ENCODE measurements at places on chromosomes 2 and 18.

- no peak for DNase-seq
These were observed 27.1 kb downstream of the HS1BP3 start for GRCh38 chr2:20623741-20624155.

DNA sequence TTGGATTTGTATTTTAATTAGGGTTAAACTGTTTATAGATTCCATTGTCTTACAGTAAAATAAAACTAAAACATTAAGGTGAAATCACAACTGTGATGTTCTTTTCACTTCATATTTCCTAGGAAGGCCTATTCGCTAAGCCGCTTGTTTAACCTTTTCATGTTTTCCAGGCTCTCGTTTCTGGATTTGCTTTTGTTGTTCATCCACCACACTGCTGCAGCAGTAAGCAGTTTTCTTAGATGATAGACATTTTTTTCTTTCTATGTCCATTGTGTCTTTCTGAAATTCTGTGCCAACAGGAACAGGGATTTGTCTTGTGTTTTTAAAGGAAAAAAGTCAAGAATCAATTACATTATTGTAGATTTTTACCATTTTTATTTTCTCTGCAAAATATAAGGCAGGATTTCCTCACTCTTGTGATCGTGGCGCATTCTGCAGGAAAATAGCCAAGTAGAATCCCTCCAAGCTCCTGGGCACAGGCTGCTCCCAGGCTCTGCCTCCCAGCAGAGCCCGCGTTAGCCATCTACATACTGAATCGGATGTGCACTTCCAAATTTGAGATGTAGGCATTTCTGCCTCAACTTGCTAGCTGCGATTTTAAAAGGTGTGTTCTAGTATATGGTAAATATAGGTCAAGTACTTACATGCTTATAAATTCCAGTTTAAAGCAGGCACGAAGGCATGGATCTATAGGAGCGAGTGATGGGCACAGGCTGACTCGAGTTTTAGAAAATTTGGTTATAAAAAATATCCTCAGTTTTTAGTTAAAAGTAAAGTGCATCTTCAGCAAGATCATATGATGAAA is 10.2 kb downstream of the TSHZ1 start:
- DNase-seq: no peak

- DNase-seq: no peak
These were observed 8.3 kb downstream of the MTCL1 start for GRCh38 chr18:8713691-8714090.

GRCh38 chr2:179565807-179566206 is 295.6 kb downstream of the ZNF385B start:
- no peak for DNase-seq

DNA sequence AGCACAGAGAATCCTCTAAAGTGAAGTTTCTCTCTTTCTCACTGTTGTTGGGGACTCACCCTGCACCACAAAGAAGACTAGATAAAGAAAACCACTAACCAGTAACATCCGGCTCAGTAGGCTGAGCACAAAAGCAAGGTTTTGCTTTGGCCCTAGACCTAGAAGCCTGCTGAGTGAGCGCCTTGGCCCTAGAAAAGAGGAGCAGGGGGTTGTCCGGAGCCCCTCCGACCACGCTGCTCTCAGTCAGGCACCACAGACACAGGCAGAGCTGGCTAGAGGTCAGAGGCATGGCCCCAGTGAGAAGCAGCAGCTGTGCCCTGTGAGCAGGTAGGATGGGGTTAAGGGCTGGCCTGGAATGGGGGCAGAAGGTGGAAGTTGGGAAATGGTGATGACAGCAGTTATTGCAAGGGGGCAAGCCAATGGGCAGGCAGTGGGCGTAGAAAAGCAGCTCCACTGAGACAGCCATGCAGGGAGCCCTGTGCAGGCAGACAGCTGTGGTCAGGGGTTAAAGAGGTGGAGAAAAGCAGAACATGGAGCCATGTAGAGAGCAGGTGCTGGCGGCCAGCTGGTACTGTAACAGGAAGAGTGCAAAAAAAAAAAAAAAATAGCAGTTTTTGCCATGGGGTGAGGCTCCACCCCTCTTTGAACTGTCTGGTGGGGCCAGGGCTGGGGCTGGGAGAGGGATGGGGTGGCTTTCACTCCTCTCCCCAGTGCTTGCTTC is 36.9 kb upstream of the SLC14A1 start:
- no peak for DNase-seq

GRCh38 chr2:21198637-21199036 is 74.9 kb downstream of the TDRD15 start:
- DNase-seq: no peak

DNA sequence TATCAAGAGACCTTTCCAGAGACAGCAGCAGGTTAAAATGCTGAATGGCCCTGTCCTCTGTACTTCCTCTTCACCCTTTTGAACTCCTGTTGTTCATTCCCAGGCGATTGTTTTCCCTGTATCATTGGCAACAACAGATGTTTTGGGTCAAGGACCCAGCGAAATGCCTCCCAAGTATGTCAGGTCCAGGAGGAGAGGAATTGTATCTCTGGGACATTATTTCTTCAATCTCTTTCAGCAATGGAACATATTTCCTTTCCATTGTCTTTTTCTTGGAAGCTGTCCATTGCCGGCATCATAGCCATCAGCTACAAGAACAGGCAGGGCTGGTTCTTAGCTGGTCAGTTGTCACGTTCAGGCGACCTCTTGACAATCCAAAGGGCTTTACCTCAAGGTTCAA is 76.2 kb downstream of the NRP2 start:
- no peak for DNase-seq

- DNase-seq: no peak
These were observed 106.3 kb upstream of the ST3GAL5 start for GRCh38 chr2:85994897-85995647.

DNA sequence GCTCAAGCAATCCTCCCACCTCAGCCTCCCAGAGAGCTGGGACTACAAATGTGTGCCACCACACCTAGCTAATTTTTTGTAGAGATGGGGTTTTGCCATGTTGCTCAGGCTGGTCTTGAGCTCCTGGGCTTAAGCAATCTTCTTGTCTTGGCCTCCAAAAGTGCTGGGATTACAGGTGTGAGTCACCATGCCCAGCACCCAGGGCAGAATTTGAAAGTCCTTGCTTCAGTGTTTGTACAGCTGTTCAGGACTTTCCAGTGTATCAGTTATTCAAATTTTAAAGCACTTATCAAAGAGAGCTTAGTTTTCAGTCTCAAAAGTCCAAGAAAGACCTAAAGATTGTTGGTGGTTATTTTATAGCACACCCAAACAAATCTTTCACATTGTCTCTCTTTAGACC is 43.6 kb upstream of the VPS54 start:
- DNase-seq: no peak

DNA sequence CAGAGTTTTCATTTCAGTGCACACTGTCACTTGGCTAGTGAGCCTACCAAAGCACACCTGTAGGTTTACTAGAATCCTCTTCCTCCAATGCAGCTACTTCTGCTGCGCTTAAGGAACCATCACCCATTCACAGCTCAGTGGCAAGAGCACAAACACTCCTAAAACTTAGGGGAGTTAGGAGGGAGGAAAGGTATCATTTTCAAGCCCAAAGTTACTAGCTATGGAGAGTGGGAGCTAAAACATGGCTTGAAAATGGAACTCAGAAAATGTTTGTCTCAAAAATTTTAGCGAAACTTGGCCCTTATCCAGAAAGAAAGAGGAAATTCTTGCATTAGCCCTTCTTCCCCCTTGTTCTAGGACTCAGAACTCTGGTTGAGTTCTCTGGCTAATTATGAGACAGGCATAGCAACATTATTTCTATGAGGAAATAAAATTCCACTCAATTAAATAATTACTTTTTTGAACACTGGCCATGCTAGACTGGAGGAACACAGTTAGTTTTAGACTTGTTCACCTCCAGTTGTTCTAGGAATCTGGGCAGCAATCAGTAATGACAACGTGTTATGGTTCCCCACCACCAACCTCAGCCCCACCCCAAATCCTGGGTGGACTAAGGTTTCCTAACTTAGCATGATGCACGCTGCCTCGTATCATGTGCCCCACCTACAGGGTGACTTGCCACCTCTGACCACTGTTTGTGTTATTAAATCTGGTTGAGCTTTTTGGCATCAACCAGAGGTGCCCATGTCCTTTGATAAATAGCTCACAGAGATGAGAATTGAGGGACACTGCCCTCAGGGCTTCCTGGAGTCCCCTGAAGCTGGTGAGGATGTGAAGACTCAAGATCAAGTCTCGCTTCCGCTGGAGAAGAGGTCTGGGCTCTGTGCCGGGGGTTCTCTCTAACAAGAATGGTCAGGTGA is 32.8 kb downstream of the LPIN2 start:
- DNase-seq: no peak

GRCh38 chr2:200354833-200355751 is 48.6 kb downstream of the SPATS2L start:
- DNase-seq: no peak

DNA sequence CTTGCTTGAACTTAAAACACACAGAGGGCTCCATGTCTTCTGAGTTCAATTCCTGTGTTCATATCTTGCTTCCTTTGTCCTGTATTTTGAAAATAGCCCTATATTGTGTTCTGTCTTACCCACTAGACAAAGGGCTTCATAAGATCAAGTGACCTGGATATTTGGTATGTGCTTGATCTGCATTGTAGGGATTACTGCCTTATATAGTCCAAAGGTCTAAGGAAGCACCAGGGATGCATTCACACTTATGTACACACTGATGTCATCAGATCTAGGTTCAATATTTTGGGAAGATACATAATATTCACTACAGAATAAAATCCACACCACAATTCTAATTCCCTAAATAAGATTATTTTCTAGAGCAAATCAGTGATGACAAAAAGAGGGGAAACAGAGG is 278.0 kb upstream of the KYNU start:
- DNase-seq: no peak

GRCh38 chr2:231985823-231986261 is 24.3 kb downstream of the DIS3L2 start:
- DNase-seq: no peak

- no peak for DNase-seq
These were observed 179.6 kb downstream of the NCK2 start for GRCh38 chr2:105924271-105924670.

GRCh38 chr2:212154477-212154878 is 384.1 kb downstream of the ERBB4 start:
- DNase-seq: no peak

DNA sequence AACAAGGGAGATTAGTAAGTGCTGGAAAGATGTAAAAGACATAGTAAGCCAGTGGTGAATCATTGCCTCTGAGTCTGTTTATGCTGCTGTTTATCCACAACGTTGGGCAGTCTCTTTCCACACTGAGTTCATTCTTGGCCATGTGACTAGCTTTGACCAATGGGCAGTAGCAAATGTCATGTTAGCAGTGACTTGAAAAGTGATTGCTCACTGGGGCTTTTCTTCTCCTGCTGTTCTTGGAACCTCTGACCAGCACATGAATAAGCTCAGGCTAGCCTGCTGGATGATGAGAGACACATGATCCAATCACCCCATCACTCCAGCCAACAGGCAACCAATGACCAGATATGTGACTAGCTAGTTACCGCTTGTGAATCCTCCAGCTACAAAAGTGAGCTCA is 360.4 kb downstream of the SLC4A3 start:
- no peak for DNase-seq

GRCh38 chr18:52070291-52070756 is 269.7 kb upstream of the DCC start:
- DNase-seq: no peak

DNA sequence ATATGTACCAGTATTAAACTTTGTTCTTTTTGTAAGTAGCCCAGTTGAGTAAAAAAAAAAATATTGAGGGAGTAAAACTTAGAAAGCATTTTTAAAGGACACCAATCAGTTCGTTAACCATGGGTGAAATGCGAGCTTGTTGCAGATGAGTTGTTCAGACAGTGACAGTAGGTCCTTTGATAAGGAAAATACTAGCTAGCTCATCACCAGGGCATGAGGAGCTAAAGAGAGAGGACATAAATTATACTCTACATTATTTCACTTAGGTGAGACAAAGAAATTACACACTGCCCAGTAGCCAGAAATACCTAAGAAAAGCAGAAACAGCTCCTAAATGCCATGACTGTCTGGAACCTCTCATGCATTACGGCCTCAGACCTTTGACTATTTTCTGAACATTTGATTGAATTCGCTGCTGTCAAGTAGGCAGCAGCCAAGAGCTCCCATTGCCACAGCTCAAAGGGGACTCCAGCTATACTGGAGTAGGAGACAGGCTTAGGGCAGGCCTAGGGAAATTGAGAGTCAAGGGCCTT is 2.6 kb upstream of the HNRNPLL start:
- DNase-seq: no peak

DNA sequence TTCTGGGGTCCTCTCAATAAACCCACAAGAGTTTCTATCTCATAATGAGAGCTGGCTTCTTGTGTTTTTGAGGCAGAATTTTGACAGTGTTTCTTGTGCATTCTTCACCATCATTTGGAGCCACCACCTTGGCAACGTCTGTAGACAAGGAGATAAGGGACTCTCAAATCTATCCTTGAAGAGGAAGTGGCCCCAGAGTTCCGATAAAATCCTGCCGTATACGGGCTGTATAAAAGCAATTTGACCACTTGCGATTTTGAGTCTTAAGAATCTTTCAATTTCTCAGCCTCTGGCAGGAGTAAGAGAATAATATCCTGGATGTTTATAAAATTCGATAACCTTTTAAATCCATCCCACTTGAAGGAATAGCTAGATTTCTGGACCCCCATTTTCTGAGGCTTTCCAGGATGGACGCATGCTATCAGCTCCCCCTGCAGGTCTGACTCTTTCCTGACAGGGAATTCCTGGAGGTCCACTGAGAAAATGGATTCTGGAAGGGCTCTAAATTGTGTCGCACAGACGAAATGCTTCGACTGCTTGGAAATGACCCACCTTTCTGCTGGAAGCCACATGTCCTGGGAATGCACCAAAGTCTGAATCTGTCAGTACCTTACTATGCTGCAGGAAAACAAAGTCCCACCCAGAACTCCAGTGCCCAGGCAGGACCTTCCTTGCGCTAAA is 54.1 kb downstream of the E2F6 start:
- DNase-seq: no peak
